Activated T-cell treated with anti-CD3 and anti-CD28 coated beads, Interleukin-2, amount 50 U/mL, for 72 hours (primary cell): ENCODE measurements at places on chromosomes 1 and 21. TPM values are rescaled to one million over a fixed set of nuclear protein-coding genes. Genes with fewer than 3 reads are reported as not detected.
A peak's percentile ranks its signal among the peaks of the same experiment; 100 is the strongest.

GRCh38 chr1:206742719-206743383 is 27.7 kb upstream of the IL19 start:
- DNase-seq, result no peak

- no peak for DNase-seq
These were observed 426.8 kb downstream of the SETD4 start for GRCh38 chr21:35633501-35633900.

GRCh38 chr1:24589200-24589599 is 33.3 kb downstream of the NCMAP start:
- no peak for DNase-seq

DNA sequence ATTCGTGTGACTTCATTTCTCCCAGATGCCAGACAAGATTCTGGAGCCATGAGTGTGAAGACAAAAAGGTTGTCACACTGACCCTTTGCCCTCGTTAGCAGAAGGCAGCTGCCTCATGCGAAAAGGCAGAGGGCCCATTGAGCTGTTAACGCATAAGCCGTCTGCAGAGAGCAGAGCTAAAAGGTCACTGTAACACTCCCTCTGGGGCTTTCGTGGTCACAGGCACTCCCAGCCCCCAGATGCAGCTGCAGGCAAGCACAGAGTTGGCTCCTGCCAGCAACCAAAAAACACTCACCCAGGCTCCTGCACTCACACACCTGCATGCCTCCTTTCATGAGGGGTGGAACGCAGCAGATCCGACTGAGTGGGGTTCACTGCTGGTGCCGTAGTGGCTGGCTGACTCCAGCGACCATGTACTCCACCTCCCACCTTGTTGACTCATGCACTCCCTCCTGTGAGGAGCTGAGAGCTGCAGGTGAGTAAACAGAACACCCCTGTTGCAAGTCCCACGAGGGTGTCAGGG is 287.5 kb downstream of the SMYD3 start:
- no peak for DNase-seq

DNA sequence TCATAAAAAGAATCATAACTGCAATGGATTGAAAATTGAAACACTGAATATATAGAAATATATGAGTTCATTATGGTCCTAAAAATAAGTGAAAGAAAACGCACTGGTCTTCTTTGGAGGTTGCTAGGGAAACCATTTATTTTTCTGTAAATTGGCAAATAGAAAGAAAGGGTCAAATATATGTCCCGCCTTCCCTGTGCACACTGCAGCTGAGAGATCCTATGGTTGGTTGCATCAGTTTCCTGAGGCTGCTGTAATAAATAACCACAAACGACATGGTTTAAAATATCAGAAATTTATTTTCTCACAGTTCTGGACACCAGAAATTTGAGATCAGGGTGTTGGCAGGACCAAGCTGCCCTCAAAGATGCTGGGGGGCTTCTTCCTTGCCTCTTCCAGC is 35.0 kb downstream of the CA6 start:
- DNase-seq, result no peak

GRCh38 chr1:242828828-242829227 is 304.3 kb upstream of the PLD5 start:
- no peak for DNase-seq

DNA sequence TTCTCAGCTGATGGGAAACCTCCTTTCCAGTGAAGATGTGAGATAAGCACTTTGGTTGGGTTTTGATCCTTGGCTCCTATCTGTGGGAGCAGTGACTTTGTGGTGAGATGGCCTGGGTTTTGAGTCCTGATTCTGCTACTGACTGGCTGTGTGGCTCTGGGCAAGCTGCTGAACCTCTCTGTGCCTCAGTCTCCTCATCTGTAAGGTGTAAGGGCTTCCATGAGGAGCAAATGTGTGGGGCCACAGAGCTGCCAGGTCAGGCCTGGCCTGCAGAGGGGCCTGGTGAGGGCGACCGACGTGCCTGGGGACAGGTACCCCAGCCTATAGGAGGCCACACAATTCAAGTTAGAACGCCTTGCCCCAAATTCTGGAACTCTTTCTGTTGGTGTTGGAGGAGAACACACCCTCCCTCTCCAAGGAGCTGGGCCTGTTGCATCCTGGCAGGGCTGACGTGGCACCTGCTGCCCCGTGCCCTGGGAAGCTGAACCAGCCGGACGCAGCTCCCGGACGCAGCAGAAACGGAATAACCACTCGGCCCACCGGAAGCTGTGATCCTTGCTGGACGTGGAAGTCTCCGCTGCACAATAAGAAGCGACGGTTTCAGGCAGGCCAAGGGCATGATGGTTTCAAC is 62.7 kb downstream of the AGPAT3 start:
- DNase-seq, result no peak

Gene KIF2C
- 147 TPM for total RNA-seq

DNA sequence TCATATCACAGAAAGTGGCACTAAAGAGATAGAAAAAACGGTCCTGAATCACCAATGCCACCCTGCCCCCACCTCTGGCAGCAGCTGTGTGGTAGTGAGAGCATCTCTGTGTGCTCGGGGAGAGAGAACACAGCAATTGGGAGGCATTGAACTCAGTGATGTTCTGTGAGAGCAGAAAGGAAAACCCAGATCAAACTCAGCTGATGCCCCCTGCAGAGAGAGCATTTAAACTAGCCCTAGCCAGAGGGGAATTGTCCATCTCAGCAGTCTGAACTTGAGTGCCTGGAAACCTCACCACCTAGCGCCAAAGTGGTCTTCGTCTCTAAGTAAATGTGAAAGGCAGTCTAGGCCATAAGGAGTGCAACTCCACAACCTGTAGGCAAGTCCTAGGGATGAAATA is 21.3 kb downstream of the SLC44A5 start:
- no peak for DNase-seq

Gene PRAMEF10
- total RNA-seq, result not detected

Gene ZNF326
- total RNA-seq, result 16.4 TPM

GRCh38 chr1:56780826-56781225 is 38.4 kb downstream of the FYB2 start:
- no peak for DNase-seq

GRCh38 chr1:6002714-6003501 is 10.7 kb upstream of the NPHP4 start:
- no peak for DNase-seq

Gene CR1L
- total RNA-seq, result 0.19 TPM

Gene PTPN22
- total RNA-seq, result 59.8 TPM

Gene BTG3
- total RNA-seq, result 33.8 TPM

- DNase-seq, result no peak
These were observed 65.2 kb upstream of the FAM163A start for GRCh38 chr1:179677882-179678281.

Gene LRRC39
- total RNA-seq, result 0.86 TPM

DNA sequence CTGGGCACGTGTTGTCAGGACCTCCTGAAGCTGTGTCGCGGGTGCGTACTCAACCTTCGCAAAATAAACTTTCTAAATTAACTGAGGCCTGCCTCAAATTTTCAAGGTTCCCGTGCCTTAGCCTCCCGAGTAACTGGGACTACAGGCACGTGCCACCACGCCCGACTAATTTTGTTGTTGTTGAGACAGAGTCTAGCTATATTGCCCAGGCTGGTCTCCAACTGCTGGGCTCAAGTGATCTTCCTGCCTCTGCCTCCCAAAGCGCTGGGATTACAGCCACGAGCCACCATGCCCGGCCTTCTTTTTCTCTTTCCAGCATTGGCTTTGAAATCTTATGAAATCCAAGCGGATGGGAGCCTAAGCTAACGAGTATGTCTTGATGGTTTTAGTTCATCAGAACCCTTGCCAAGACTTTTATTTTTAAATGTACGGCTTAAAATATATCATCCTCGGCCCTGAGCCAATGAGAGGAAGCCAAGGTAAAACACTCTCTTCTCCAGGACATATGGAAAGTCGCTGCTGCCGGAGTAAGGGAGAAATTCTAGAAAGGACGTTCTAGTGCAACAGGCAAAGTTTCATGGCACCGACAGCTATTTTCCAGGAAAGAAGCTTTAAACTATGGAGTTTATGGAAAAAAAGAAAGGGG is 12.7 kb upstream of the ERVH48-1 start:
- no peak for DNase-seq

DNA sequence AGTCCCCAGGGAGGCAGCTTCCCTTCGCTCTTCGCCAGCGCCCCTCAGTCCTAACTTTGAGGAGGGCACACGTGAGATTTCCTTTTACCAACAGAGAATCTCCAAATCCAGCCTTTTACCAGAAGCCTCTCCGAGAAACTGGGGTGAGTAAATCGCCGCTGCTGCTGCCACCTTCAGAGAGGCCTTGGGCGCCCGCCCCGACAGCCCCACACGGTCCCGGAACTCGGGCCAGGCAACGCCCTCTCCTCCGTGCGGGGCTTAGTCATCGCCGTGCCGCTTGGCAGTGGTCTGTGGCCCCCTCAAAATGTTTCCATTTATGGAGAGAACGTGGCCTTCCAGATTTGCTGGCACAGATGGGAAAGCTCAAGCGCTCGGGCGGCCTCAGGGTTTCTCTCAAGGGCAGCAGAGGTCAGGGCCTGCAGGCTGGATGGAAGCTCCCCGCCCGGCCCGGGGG is 41.4 kb upstream of the COL6A2 start:
- DNase-seq, result peak; percentile 24

DNA sequence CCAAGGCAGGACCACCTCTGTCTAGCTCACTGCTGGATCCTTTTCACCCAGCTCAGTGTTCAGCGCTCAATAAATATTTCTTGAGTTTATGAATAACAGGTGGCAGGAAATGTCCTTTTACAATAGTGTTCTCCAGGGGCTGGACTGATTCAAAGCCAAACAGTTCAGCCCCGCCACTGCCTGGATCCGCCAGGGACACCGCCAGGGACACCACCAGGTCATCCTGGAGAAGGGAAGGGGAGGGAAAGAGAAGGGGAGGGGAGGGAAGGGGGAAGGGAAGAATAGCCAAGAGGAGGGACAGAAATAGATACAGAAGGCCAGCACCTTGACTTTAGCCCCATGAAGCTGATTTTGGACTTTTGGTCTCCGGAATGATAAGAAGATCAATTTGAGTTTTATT is 255.6 kb downstream of the GRIK3 start:
- DNase-seq, result no peak

Gene SPRR2G
- not detected for total RNA-seq

DNA sequence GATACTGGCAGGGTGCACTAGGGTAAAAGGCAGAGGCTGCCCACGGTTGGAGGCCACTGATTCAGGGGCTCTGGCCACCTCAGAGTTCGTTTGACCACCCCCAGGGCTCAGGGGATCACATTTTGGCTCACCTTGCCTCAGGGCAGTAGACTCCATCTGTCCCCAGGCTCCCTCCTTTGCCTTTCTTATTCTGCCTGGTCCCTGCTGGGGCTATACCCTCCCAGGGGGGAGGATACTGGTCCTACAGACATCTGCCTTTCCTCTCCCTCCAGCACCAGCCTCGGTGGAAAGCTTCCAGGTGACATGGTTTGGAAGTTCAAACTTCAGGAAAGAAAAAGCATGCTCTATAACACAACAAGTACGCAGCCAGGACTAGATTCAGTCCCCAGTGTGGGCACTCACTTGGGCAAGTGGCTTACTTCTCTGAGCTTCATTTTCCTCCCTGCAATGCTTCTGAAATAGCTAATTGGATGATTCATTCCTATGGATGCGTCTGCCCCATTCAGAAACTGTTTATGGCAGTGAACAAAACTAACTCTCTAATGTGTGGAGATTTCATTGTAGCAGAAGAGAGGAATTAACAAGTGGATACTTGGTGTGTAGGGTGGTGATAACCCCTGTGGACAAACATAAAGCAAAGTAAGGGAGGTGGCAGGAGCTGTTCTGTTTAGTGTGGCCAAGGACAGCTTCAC is 154.8 kb downstream of the TRABD2B start:
- no peak for DNase-seq

Gene TMEM82
- not detected for total RNA-seq

- DNase-seq, result no peak
These were observed 7.7 kb upstream of the BCAS2 start for GRCh38 chr1:114589122-114589521.

- peak; percentile 29 for DNase-seq
These were observed 50.3 kb upstream of the L1TD1 start for GRCh38 chr1:62144238-62144831.

- no peak for DNase-seq
These were observed 17.3 kb downstream of the PDPN start for GRCh38 chr1:13600762-13601453.

- no peak for DNase-seq
These were observed 15.9 kb downstream of the GNG12 start for GRCh38 chr1:67817319-67817718.

GRCh38 chr1:147626739-147627138 is 43.6 kb downstream of the ACP6 start:
- no peak for DNase-seq
